Stimulated activated CD8-positive, alpha-beta memory T cell treated with anti-CD3 and anti-CD28 coated beads, Interleukin-7, amount 100 ng/mL, for 1 hour (primary cell): ENCODE measurements at places on chromosomes 7 and 10.

GRCh38 chr10:30169342-30169741, 110.0 kb upstream of the JCAD start:
- DNase-seq = no peak

DNA sequence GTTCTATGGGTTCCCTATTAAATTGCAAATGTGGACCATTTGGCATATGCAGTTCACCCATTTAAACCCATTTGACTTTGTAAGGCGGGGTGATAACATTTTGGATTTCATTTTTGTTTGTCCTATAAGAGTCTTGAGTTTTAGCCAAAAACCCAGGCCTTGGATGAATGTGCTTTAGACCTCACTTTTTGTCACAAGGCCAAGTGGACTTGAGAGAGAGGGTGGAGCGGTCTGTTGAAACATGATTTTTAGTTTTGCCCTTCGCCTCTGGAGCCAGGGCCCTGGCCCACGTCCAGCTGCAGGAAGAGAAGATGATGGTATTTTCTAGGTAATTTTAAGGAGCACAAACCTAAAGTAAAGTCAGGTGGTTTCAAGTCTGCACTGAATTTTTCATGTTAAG, 260.1 kb downstream of the SLC25A13 start:
- no peak for DNase-seq

DNA sequence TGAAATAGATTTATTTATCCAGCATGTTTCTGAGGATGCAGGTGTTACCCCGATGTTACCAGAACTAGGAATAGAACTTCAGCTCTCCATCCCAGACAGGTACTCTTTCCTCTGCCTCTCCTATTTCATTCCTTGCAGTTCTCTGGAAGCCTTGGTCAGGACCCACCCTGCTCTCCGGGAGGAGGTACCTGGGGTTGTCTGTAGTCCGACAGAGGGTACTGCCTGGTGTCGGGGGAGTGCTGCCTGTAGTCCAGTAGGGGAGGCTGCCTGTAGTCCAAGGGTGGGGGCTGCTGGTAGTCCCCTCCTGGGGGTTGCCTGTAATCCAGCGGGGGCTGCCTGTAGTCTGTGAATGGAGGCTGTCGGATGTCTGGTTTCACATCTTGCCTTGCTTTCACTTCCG, 328.4 kb downstream of the PHTF2 start:
- no peak for DNase-seq

DNA sequence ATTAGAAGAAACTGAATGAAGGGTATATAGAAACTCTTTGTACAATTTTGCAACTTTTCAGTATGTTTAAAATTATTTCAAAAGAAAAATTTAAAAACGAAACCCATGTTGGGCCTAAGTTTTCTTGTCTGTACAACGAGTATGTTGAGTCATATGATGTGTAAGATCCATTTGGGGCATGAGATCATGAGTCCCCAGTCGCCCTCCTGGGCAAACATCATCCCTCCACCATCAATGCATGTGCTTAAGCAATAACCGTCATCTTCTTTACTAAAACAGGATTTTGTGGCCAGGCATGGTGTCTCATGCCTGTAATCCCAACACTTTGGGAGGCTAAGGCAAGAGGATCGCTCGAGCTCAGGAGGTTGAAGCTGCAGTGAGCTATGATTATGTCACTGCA, 54.2 kb upstream of the CDCA7L start:
- DNase-seq = no peak

DNA sequence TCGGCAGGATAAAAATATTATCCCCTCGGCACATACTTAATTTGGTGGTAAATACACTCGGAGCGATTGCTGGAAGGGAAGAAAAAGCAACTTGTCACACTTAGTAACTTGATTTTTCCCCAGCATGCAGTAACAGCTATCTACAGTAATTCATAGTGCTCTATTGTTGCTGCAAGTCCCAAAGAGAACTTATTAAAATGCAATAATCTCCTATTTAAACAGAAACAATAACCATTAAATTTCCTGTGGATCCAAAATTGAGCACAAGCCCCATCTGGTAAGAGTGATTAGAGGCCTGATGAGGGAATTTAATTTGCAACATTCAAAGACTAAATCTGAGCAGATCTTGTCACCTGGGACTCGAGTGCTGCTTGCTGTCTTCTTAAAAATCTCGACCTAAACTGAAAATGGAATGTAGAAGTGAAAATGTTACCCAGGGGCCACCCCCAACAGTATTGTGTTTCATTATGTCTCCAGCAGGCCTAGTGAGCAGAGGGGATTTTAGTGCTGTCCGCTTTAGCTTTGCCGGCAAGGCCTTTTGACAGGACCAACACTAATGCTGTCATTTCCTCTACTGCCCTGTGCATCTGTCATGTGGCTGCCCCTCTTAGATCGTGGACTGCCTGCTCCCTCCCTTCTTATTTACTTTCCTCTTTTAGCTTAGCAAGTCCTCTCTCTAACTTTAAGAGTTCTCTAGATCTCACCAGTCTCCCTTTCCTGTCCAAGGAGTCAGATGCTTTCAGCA, 639.7 kb downstream of the AUTS2 start:
- no peak for DNase-seq

DNA sequence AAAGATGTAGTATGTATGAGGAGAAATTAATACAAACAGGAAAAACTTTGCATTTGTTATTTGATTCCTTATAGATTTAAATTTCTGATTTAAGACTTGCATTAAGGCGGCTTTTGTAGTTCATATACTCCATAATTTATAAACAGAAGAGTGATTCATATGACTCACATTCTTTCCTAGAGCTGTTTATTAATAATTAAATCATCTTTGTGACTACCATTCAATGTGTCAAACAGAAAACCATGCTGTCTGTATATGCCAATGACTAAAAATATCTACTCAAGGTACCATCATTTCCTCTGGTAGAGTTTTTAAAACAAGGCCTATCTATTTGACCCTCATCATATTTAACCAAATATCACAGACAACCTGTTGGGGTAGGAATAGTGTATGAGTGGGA, 501.7 kb downstream of the PARD3 start:
- DNase-seq = no peak

- no peak for DNase-seq
Measured at GRCh38 chr10:71684356-71685173, 35.0 kb downstream of the C10orf105 start.

DNA sequence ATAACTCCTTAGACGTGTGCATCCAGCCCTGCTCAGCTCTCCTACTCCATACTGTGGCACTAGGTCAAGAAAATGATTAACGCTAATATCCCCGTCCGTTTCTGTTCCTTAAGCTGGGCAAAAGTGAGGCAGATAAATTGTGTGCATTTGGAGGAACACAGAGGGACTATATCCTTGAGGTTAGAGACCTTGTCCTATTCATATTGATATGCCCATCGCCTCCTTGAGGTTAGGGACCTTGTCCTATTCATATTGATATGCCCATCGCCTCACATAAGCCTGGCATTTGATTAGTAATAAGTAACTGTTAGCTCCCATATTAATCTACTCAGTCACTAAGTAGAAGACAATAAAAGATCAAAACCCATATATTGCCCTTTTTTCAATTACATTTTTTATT, 12.9 kb upstream of the TAX1BP1 start:
- no peak for DNase-seq

DNA sequence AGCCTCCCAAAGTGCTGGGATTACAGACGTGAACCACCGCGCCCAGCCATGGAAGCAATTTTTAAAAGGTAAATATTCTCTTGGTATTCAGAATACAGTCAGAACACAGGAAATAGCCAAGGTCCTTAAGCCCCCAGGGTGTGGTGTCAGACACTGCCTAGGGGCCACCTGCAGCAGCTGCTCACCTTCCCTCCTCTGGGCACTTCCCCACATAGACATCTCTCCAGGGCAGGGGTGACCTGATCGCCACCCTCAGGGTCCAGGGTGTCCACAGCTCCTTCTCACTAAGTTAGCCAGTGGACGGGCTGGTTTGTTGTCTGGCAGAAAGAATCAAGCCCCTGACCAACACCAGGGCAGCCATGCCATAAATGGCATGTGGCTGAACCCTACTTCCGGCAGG, 15.9 kb downstream of the URGCP start:
- DNase-seq = no peak

DNA sequence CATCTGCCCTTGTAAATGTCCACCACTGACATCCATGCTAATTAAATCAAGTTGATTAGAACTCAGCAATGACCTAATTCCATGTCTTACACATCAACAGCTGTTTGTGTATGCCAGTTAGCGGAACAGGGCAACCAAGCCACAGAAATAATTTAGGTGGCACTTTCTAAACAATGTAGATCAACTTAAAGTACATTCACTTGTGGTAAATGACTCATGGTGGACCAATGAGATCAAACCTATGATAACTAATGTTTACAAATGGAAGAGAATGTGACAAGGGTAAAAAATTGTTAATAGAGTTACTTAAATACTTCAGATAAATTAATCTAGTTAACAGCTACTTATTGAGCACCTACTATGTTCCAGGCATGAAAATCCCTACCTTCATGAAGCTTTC, 63.1 kb upstream of the ICA1 start:
- no peak for DNase-seq

DNA sequence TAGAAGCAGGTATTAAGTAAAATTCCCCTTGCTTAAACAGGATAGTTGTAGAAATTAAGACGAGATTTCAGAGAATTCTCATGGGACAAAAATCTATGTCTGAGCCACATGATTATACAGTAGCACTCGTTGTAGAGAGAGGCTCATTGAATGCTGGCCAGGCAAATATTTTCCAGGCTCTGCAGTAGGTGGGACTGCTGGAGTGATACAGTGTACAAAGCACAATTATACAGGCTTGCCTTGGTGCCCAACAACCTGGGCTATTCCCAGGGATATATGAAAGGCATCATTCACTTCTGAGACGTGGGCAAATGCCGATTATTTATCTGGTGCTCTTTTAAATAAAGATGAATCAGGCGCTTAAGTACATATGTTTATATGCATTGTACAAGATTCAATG, 380.6 kb downstream of the PHTF2 start:
- DNase-seq = no peak

- no peak for DNase-seq
Measured at GRCh38 chr7:32108651-32109050, 38.4 kb upstream of the PDE1C start.

- DNase-seq = no peak
Measured at GRCh38 chr10:53071505-53072125, 299.0 kb upstream of the MBL2 start.

DNA sequence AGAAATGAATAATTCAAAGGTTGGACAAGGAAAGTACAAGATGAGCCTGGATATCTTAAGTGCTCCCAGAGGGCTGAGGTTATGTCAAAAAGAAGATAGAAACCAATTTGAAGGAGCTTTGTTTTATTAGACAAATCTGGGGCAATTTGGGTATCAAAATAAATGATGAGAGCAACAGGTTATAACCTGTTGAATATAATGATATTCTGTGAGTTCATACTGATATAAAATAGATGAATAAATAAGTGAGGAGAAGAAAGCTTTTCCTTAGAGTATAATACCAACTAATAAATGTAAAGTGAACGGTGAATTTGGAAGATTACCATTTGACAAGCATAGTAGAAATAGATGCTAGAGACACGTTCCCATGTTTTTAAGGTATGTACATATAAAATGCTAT, 544.2 kb upstream of the ANKRD30A start:
- no peak for DNase-seq

GRCh38 chr7:55212176-55212575, 153.0 kb upstream of the LANCL2 start:
- DNase-seq = no peak

DNA sequence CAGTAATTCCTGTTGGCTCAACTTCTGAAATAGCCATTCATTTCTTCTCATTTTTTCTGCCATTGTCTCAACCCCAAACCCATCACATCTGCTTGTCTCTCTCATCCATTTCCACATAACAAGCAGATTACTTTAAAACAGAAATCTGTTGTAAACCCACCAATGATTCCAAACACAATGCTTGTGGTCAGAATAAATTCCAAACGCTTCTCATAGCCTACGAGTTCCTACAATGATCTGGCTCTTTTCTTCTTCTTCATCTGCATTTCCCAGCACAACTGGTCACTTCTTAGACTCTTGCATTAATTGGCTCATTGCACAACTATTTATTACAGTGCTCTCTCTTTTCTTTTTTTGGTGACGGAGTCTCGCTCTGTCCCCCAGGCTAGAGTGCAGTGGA, 364.1 kb downstream of the GATA3 start:
- no peak for DNase-seq

DNA sequence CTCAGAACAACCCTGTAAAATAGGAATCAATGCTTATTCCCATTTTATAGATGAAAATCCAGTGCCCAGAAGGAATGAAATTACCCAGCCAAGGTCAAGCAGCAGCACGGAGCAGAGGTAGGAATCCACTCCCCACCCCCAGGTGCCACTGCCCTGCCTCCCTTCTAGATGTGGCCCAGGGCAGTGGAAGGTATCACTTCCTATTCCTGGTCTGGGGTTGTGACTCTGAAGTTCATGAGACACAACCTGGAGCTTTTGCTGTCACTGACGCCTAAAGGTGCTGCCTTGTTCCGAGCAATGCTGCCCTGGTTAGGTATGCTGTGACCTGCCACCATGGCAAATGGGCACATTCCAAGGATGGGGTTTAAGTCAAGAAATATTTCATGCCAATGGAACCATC, 53.6 kb downstream of the PIK3AP1 start:
- no peak for DNase-seq

DNA sequence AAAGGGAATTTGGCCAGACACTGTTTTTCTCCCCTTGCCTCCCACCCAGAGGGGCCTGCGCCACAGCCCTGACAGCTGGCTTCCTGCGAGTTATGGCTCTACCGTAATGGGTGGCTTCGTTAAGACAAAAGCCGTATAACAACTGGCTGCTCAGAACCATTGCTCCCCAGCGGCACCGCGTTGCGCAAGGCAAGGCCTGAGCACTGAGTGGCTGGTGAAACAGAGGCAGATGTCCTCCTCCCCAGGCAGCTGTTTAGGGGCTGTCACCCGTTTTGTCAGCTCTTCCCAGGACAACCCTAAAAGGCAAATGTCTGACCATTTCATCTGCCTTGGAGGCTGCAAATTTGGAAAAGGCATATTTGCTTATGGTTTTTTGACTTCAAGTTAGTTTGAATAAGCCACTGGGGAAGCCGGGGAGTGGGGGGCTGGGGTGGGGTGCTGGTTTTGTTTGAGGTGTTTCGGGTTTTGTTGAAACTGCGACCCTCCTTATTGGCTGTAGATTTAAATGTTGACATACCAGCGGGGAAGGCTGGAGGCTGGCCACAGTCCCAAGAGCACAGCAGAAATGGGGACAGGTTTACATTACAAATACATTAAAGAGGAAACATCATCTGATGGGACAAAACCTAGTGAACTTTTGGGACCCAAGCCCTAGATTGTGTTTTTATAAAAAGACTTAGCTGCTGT, 681 bp upstream of the SPOCK2 start:
- no peak for DNase-seq

DNA sequence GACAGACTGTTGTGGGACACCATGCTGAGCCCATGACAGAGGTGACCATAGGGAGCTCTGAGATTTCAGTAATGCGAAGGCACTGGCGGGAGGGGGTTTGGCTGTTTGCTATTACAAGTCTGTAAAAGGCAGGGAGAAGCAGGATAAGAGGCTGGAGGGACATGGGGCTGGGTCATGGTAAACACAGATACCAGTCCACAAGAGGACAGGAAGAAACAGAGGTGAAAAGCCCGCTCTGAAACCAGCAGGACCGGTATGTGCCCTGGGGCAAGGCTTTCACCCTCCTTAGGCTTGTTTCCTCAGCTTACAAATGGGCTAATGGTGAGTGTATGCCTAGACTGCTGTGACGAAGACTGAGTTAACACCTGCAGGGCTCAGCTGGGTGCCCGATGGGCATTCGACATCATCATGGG, 34.1 kb downstream of the ANXA11 start:
- DNase-seq = no peak

GRCh38 chr7:157816086-157816485, 479.3 kb downstream of the DNAJB6 start:
- DNase-seq = no peak

- no peak for DNase-seq
Measured at GRCh38 chr10:113094114-113094486, 144.1 kb downstream of the TCF7L2 start.
